Pancreas (tissue), 10 donors: ENCODE measurements at places on chromosomes 13 and 19. TPM values are rescaled to one million over a fixed set of nuclear protein-coding genes. Genes with fewer than 3 reads are reported as not detected.
A peak's percentile ranks its signal among the peaks of the same experiment; 100 is the strongest.

DNA sequence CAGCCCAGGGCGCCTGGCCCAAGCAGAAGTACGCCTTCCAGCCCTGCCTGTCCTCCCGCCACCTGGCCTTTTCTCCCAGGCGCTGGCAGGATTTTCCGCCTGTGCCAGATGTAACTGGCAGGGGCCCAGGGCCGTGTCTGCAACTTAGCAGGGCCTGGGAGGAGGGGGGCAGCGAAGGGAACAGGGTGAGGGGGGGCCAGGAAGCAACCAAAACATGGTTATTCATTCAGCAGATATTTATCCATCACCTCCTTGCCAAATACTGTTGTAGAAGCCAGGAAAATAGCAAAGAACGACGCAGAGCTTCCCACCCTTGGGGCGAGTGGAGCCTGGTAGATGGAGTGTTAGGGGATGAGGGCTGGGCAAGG is 5.6 kb downstream of the TLE6 start:
- peak; percentile 95 for DNase-seq

DNA sequence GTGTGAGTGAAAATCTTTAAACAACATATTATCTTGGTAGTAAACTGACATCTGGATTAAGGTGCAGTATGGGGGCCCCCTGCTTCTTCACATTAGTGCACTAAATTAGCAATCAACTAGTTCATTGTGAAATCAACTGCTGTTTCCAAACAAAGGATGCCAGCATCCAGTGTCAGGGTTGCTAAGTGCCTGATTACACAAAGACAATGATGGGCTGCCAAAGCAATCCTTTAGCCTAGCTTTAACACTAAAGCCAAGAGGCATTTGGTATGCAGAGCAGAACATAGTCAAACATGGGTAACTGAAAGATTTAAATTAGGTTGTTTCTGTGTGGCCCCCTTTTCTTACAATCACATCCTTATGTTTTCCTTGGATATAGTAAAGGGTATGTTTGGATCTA is 543.1 kb upstream of the SLITRK5 start:
- DNase-seq, result no peak

DNA sequence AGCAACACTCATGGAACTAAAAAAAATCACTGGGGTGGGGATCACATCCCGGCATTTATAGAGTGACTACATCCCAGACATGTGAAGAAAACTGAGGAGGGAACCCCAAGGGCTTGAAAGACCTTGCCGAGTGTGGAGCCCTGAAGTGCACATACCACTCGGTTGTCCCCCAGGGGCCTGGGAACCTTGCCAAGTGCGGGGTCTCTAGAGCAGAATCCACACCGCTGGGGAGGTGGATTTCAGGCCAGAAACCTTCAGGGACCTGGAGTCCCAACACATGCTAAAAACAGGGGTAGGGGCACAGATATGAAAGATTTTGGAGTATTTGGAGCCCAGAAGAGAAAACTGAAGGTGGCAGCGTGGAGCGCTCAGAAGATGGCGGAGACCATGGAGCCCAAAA is 35.2 kb downstream of the ERICH4 start:
- DNase-seq, result no peak

GRCh38 chr13:49395878-49396380 is 47.9 kb downstream of the CAB39L start:
- no peak for DNase-seq

DNA sequence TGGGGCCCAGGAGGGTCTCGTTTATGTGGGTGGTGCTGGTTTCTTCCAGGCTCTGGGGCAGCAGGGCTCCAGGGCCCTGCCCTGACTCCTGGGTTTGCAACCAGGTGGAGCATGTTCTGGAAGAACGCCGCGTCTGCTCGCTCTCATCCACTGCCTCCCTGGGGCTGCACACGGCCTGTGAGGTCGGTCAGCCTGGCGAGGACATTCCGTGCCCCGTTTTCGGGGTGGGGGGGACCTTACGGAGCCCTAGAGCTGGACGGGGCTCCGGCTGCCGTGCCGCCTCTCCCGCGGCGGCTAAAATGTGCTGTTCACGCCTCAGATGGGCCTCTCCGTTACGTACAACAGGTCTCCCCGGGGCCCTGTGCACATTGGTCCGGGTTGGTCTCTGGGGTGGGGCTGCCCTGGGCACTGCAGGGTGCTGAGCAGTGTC is 3.3 kb downstream of the GNA11 start:
- DNase-seq, result no peak

- DNase-seq, result no peak
Measured at GRCh38 chr19:18989316-18989715, 44.0 kb downstream of the SUGP2 start.

Gene KLK15
- not detected for total RNA-seq

Gene UPK1A
- not detected for total RNA-seq
